ENCODE measurements at places on chromosomes 6 and 20.

- no peak for DNase-seq
Measured at GRCh38 chr6:100488244-100488643, 23.5 kb upstream of the SIM1 start.

DNA sequence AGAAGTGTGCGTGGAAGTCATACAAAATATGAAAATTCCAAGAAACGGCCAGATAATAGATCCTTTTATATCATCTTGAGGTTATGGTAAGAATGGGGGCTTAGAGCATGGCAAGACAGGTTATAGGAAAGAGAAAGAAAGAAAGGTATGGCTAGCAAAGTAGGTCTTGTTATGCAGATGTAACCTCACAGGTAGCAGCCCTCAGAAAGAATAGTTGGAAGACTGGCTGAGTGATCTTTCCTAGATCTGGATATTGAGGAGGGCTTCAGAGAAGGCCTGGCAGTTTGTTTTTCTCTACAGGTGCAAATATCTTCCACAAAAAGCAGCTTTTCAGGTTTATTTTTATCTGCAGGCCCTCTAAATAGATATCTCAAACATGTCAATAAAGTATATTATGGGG lies 679.5 kb downstream of the KHDRBS2 start:
- DNase-seq: no peak

DNA sequence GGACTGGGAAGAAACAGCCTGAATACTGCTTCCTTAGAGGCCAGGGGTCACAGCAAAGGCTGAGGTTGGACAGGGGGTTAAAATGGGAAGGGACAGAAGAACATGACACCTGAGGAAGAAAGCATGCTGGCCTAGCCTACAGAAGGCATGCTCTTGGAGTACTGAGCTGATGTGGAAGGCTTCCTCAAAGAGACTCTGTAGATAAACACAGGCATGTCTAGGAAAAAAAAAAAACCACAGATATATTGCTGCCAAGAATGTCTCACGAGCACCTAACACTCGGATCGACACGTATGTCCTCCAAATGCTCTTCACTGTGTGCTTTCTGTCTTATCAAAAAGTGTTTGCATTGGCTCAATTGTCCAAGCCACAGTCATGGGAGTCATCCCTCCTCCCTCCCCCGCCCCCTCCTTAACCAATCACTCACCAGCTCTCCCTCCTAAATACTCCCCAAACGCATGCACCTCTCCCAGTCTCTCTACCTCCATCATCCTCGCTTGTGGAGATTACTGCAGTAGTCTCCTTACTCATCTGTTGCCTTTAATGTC lies 101.1 kb upstream of the LRFN2 start:
- DNase-seq: no peak

DNA sequence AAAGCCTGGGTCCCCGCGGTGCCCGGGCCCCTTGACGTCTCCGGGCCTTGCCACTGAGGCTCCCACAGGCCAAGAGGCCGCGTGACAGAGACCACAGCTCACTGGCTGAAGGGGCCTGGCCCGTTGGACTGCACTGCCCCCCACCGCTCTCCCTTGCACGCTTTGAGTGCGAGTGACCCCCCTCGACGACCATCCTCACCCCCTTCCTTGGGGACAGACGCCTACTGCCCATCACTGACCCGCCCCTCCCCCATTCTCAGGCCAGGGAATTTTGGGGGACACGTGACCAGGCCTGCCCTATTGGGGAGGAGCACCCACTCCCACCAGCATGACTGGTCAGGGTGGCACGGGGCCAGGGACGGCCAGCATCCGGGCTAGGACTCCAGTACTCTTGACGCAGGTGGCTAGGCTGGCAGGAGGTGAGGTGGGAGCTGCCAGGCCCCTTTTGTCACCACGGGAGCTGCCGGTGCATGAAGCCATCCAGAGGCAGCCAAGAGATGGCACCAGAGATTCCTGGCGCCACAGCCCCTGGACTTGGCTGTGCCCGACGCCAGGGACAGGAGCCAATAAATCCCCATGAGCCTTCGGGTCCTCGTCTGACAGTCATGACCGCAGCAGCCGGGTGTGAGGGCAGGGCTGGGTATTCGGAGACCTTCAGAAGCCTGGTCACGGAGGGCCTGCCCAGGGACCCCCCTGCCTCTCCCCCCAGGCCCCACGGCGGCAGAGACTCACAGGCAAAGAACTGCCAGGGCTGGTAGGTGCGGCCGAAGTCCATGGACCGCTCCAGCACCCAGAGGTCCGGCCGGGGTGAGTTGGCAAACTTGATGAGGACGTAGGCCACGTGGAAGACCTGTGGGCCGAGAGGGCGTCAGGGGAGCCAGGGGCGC lies 14.5 kb downstream of the LAMA5 start:
- DNase-seq: no peak

DNA sequence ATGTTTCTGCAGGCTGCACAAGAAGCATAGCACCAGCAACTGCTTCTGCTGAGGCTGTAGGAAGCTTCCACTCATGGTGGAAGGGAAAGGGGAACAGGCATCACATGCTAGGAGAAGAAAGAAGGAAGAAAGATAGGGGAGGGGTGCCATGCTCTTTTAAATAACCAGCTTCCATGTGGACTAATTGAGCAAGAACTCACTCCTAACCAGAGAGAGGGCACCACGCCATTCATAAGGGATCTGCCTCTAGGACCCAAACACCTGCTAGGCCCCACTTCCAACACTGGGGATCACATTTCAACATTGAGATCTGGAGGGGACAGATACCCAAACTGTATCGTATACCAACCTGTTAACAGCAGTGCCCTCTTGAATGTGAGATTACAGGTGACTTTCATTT lies 46.9 kb upstream of the ARMC2 start:
- no peak for DNase-seq

GRCh38 chr6:166591961-166592520 lies 5.6 kb upstream of the RAMACL start:
- no peak for DNase-seq

- no peak for DNase-seq
Measured at GRCh38 chr6:43776799-43777776, 7.1 kb downstream of the VEGFA start.

DNA sequence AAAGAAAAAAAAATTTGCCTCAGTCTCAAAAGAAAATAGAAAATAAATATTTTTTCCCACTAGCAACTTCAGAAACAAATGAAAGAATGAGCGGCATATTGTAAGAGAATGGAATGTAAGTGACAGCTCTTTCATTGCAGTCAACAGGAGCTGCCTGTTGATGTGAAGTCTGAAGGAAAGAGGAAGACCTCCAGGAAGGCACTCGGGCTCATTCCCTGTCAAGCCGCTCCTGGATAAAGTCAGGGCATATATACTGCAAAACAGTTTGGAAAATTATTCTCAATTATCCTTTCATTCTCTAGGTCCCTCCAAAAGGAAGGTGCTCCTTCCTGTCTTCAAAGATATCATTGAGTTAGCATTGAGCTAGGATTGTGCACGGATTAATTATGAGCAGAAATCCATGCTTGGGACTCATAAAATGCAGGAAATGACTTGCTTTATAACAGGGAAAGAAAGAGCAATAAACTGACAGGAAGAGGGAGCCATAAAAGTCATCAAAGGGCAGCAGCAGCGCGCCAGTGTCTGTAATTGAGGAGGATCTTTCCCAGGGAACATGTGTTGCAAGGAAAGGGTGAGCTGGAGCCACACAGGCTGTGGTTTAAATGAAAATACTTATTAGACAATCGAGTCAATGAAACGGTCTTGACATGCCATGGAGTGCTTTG lies 218.2 kb downstream of the C6orf118 start:
- DNase-seq: no peak

- DNase-seq: peak; percentile 28
Measured at GRCh38 chr6:160137989-160138835, 16.6 kb downstream of the SLC22A1 start.

- no peak for DNase-seq
Measured at GRCh38 chr6:105988321-105988720, 97.8 kb upstream of the PRDM1 start.

GRCh38 chr20:25051386-25052155 lies 6.4 kb downstream of the ACSS1 start:
- no peak for DNase-seq

GRCh38 chr6:165298875-165299274 lies 10.5 kb downstream of the C6orf118 start:
- DNase-seq: no peak

DNA sequence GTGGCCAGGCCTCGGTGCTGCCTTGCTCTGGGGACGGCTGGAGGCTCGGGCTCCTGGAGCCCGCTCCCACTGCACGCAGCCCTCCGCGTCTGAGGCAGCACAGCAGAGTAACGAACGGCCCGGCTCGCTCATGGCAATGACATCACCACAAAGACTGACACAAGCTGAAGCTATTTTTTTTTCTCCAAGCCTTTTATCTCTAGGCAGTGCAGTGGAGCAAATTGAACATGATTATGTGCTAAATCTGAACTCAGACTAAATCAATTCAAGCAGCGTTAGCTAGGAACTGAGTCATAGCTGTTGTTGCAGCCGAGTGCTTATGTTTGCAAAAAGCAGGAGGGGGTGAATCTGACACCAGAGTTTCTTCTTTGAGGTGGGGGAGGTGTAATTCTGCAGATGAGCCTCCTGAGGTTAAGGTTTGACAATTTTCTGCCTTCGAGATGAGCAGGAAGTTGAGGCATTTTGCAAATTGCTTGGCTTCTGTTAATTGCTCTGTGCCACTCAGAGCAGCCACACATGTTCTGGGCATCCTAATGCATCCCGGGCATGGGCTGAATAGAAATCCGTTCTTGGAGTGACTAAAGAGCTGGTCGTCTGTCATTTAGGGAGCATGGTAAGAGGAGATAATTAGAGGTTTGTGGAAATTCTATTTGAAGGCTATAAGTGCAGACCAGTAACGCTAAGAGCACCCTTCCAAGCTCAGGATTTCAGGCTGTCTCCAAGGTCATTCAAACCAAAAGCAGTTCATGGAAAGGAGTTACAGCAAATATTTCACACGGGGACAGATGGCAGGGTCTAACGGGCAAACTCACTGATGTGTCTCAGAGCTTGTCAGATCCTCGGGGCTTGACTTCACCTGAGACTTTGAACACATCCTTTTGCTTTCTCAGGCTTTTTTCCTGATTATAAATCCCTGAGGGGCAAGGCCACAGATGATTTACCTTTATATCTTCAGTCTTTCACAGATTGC lies 155.1 kb upstream of the ENPP5 start:
- peak; percentile 50 for DNase-seq

DNA sequence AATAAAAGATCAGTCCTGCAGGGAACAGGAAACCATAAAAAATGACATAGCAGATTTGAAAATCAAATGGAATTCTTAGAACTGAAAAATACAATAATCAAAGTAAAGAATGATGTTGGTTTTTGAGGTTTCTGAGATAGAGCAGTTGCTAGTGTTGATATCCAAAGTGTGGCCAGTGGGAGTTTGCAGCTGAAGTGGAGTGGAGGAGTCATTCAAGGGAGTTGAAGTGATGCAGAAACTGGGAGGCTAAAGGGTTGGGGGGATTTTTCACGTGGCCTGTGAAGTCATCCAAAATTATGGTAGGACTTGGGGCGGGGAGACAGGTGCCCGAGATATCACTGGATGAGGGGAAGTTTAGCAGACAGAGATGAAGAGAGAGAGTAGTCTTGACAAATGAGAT lies 123.6 kb downstream of the CDC5L start:
- DNase-seq: no peak

GRCh38 chr20:36460648-36461599 lies 80.4 kb upstream of the MYL9 start:
- peak; percentile 84 for DNase-seq

DNA sequence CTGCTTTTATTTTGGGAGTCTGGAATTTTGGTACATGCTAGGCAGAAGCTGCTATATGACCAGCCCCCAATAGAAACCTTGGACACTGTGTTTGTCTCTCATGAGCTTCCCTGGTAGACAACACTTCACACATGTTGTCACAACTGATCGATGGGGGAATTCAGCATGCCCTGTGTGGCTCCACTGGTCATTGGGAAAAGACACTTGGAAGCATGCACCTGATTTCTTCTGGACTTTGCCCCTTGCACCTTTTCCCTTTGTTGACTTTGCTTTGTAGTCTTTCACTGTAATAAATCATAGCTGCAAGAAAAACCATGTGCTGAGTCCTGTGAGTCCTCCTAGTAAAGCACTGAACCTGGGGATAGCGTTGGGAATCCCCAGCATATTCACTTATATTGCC lies 7.9 kb upstream of the WFDC10A start:
- DNase-seq: no peak

DNA sequence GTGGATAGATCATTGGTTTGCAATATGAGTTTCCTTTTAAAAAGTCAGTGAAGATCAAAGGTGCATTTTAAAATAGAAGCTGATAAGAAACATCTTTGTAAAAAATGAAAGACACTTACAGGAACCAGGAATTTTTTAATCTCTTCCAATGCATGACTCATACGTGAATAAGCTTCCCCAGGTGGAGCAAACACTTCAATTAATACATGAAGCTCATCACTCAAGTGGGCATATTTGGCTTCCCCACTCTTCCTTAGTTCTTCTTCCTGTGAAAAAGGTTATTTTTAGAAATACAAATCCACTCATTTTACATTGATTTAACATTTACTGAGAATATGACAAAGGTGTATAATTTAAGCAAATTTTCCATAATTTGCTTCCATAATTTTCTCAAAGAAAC lies 308.1 kb downstream of the KHDRBS2 start:
- DNase-seq: no peak

DNA sequence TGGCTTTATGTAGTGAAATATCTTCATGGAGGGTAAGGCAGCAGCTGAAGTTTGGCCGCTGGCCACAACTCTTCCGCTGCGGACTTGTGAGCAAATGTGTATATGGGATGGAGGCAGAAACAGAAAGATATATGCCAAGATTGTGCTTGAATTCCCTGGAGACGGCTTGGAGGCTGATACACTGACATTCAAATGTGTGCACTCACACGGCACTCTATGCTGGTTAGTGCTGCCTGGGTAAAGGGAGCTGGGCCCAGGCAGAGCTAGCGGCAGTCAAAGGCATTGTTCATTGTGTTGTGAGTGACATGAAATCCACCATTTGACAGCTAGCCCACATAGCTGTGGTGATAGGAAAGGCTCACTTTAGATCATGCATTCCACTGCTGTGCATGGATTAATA lies 202.7 kb downstream of the CLIC5 start:
- DNase-seq: no peak

GRCh38 chr6:113994934-113995342 lies 24.0 kb upstream of the HDAC2 start:
- peak; percentile 78 for DNase-seq
